ENCODE measurements at places on chromosomes 7 and 10.

- DNase-seq, result no peak
These were observed 73.6 kb upstream of the PDZD8 start for GRCh38 chr10:117448802-117449201.

- no peak for DNase-seq
These were observed 185.9 kb downstream of the DPY19L1 start for GRCh38 chr7:34851431-34851830.

- DNase-seq, result no peak
These were observed 8.3 kb upstream of the PPP1R35 start for GRCh38 chr7:100444311-100445278.

GRCh38 chr7:122225874-122226273 lies 78.7 kb downstream of the FEZF1 start:
- DNase-seq, result no peak

DNA sequence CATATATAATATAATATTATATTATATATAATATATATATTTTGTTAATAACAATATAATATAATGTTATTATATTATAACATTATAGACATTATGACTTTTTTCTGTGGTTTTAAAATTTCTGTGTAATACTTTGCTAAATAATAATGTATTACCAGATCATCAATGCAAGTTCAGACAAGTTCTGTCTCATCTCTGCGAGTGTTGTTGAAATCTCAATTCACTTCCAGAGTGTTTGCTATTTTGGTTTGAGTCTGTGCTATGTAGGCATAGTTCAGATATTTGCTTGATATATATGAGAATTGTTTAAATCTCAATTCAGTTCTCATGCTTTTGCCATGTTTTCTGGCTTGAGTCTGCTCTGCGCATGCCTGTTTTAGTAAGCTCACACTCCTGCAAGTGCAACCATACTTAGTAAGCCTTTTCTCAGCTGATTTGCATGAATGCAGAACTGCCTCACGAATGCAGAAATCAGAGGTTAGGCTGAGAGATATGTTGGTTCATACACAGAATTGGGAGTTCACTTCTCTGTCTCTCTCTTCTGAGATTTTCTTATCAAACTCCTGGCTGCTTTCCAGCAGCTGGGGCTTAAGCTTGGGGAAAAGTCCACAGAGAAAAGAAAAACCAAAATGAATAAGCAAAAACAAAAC lies 830.2 kb upstream of the SORCS1 start:
- DNase-seq, result no peak

GRCh38 chr7:120695848-120696247 lies 162.1 kb downstream of the TSPAN12 start:
- DNase-seq, result no peak

DNA sequence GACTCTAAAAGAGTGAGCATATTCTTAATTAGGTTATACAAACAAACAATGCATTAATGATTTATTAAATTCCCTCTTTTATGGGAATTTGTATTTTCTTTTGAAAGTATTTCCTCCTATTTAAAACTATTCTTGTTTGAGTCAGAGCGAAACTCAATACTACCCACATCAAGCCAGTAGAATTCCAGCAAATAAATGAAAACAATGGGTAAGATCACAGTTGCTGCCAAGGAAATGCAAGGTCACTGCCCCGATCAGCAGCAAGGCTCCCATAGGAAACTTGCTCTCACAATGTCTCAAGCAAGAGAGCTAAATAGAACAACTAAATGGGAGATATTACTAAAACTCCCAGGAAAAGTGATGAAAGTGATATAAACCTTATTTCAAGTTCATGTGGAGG lies 206.3 kb downstream of the THSD7A start:
- DNase-seq, result no peak

DNA sequence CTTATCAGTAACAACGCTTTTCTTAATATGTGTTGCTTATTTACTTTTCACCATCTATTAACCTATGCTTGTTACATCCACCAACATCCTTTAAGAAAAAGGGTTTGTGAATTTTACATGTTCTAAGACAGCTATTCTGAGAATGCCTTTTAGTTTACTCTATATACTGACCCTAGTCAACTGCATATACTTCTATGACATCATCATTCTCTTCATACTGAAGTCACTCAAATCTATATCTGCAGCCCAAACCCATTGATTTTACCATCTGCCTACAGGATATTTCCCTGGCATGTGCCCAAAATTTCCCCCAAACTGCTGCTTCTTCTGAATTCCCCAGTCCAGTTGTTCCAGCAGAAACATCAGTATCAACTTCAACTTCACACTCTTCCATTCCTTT lies 94.6 kb upstream of the FAM204A start:
- DNase-seq, result no peak

DNA sequence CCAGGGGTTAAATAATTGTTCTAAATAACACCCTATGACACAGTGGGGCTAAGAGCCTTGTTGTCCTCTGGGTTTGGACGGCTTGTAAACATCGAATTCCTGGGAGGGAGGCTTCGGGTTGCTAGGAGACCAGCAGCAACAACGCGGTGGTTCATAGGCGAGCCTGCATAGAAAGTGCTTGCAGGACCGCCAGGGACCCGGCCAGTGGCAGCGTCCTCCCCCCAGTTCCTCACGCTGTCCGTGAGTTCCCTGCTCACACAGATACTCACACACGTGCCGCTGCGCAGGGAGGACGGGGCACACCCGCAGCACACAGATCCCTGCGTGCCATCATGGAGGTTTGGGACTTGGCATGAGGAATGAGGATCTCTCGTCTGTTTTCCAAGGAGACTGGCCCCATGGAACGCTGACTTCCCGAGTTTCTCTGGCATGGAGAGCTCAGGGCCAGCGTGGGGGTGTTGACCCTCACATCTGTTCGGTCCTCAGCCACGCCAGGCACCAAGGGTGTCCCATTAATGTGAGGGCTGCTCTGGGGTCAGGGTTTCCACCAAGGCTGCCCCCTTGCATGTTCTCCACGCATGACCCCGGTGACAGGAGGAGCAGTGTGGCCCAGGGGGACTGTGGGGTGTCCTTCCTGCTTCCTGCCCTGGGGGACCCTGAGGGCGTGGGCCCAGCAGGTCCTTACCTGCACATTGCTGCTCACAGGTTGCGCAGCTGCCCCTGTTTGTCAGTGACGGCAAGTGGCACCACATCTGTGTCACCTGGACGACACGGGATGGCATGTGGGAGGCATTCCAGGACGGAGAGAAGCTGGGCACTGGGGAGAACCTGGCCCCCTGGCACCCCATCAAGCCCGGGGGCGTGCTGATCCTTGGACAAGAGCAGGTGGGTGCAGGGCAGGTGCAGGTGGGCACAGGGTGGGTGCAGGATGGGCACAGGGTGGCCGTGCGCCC lies 9.7 kb downstream of the NPTX2 start:
- DNase-seq, result no peak

DNA sequence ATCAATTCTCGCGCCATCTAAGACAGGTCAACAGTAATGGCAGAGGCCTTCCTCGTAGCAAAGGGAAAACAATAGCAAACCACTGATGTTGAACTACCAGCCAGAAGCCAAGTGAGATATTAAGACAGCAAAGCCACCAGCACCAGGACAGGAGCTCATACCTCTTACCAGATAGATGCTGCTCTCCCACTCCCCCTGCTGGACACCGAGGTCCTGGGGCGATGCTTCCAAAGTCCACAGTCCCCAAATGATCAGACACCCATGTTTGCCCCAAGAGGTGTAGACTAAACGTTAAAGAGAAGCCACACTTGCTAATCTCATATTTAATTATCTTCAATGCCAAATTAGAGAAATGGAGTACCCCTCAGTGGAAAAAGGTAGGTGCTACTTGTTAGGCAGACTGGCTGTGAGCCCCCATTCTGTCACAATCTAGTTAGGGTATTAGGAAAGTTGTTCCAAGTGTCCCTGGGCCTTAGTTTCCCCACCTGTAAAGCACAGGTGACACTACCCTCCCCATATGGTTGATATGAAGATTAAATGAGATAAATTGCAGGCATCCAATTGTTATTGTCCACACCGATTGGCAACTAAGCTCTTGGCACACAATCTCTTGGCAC lies 39.9 kb downstream of the TOMM7 start:
- no peak for DNase-seq

DNA sequence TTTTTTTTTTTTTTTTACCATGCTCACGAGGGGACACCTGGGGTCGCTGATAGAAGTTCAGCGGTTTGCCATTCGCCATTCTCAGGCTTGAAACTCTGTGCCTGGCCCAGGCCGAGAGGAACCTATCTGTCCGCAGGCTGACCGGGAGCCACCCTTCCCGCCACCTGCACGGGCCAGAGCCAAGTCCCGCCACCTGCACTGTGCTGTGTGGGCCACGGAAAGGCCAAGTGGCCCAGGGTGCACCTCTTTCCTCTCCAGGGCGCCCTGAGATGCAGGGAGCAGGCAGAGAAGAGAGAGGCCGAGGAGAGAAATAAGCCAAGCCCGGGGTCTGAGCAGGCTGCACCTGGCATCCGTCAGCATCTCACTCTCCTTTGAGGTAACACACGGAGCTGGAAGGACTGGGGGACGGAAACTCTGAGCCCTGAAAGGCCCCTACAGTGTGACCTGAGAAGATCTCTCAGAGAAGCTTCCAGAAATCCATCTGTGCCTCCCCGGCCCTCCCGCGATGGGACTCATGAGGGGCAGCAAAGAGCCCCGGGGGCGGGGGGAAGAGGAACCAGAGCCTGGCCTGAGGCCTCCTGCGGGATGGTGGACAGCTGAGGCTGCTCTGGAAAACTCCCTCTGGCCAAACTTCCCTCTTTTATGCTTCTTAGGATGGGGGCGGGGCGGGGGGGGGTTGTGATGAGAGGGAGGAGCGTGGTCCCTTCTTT lies 46.6 kb downstream of the PRKAG2 start:
- no peak for DNase-seq

- no peak for DNase-seq
These were observed 71.9 kb downstream of the JCAD start for GRCh38 chr10:29987471-29987870.

- no peak for DNase-seq
These were observed 15.9 kb downstream of the PTPRE start for GRCh38 chr10:127922675-127923366.

DNA sequence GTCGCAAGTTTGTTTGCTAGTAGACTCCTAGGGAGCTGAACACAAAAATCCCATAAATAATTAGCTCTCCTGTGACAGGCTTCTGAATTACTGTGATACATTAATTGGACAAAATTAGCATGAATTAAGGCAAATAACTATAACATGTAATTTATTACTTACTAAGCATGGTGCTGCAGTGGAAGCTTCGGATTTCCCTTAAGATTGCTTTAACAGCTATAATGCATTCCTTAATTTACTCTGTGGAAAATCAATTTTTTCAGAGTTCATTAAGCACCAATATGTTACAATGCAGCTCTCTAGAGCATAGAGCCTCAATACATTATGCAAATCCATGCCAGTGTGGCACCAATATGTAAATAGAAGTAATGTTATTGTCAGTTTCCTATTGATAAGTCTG lies 201.5 kb downstream of the MDFIC start:
- DNase-seq, result no peak

DNA sequence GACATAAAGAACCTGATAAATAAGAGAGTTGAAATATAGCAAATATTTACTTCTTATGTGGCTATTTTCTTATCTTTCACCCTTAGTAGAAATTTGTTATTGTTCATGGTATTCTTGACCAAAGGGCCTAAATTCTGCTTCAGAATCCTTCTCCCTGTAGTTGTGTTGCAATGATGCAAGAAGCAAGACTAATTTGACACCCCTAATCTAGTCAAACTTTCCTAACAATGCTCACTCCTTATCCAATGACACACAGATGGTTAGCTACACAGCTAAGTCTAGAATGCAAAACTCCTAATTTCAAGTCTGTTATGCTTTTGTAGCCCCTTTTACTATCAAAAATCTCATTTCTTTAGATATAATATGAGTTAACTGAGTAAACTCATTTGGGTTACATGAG lies 56.1 kb downstream of the TWIST1 start:
- DNase-seq, result no peak

GRCh38 chr7:29255906-29256692 lies 61.5 kb downstream of the CHN2 start:
- no peak for DNase-seq
